ENCODE measurements at places on chromosomes 5 and 9.

DNA sequence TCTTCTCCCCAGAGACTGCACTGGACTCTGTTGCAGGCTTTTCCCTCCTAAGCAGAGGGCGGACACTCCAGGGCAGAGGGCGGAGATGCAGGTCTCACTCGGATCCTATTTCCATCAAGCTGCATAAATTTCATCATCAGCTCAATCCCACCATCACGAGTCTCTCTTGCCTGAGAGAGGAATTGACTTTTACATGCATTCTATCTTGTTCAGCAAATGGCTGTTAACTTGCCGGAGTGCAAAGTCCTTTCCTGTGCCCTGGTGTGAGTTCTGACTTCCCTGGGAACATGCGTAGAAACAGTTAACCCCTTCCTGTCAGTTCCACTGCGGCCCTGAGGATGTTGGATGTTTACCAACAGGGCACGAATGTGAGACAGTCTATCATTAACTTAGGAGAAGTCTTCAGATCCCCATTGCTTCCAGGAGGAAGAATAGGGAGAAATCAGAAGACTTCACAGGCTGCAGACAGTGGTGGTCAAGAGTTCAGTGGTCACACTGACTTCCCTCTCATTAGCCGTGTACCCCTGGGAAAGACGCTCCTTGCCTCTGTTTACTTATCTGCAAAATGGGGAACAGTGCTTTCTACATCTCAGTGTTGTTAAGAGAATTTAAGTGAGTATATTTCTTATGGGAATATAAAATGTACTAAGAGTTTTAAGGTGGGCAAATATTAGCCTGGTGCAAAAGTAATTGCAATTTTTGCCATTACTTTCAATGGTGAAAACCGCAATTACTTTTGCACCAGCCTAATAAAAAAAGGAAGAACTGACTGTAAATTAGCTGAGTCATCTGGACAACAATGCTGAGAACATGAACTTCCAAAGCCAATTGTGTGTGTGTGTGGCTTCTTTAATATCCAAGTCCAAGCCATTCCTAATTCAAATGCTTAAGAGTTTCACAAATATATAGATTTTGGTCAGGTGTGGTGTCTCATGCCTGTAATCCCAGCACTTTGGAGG lies 248.0 kb downstream of the DRD1 start:
- DNase-seq, result no peak

DNA sequence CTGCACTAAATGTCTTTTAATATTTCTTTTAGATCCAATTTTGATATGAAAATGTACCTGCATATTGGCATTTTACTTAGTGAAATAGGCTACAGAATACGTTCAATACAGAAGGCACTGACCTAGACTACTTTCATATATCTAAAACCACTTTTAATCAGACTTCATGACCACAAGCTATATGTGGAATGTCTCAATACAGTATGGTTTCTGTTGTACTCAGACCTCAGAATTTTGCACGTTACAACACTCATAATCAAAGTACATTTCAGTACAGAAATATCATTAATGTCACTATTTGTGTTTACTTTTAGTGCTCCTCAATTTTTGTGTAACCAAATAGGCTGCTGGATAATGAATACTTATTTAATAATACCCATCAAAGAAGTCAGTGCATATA lies 74.8 kb downstream of the MEF2C start:
- no peak for DNase-seq

DNA sequence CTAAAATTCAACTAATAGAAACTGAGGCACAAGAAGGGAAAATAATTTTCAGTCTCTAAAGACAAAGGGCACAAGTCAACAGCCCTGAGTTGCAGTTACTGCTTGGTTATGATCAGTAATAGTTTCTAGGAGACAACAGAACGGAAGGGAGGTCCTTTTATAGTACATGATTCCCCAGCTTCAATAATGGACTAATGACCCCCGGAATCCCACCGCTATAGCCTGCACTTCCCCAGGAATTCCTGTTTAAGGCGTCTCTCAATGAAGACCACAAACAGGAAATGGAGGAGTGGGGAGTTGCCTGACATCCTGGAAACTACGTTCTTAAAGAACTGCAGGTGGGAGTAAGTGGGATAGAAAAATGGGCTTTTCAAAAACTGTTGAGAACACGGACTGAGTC lies 60.6 kb downstream of the DIAPH1 start:
- no peak for DNase-seq

DNA sequence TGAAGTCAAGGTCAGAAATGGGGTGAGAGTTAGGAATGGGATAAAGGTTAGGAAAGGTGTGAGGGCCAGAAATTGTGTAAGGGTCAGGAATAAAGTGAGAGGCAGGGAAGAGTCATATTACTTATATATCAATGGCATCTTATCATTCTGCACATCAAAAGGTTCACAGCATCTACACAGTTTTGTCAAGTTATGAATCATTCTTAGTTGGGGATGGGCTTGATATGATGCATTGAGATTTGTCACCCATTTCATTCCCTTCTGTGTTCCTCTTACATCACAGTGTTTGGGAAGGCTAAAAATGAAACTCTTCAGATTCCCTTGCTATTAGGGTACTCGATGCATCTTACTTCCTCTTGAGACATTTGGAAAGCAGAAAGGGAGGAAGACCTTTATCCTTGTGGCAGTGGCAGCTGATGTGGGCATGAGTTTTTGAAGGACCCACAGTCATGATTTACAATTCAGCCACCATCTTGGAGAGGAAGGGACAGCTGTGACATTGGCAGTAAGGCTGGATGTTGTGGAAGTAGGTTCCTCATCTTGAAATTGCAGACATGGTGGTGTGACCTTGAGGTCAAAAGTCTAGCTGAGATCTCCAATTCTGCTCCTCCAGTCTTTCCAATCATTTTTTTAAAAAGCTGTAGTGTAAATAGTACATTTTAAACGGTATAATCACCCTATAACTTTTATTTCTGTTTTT lies 24.2 kb upstream of the NPR3 start:
- DNase-seq, result no peak

GRCh38 chr9:83424831-83425230 lies 113.4 kb downstream of the FRMD3 start:
- DNase-seq, result no peak

DNA sequence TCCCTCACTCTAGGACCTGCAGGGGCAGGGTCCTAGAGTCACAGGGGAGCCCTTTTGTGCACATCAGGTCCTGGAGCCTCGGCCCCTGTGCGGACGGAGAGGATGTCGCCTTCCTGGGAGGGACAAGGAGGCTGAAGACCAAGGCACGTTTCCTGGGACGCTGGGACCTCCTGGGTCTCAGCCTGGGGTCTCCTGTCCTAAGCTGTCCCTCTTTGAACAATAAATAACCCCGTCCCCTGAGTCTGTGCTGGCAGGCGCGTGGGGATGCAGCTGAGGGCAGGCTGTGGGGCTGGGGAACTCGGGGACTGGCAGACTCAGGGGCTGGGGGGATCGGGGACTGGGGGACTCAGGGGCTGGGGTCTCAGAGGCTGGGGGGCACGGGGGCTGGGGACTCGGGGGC lies 31.1 kb downstream of the PAEP start:
- no peak for DNase-seq

GRCh38 chr5:127891942-127892341 lies 188.8 kb downstream of the CCDC192 start:
- no peak for DNase-seq

GRCh38 chr9:135136991-135137832 lies 49.7 kb downstream of the OLFM1 start:
- DNase-seq, result no peak

- no peak for DNase-seq
Measured at GRCh38 chr9:15722888-15723287, 170.0 kb downstream of the CCDC171 start.

- no peak for DNase-seq
Measured at GRCh38 chr5:103102234-103102633, 17.7 kb downstream of the GIN1 start.

DNA sequence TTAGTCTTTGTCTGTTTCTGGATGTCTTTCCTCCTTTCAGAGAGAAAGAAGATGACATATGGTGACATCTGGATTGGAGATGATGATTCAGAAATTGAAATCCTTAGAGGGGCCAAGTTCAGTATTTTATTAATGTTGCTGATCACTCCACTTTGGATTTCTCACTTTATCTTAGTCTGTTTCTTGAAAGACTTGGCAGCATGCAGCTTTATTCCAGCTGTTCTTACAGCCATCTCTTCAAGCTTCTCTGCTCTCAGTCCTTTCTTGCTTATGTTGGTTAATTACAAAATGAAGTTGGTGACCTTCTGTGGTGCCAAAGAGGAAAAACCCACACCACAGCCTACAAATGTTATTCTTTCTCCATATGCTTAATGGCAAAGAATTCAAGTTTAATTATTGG lies 62.1 kb downstream of the SNCAIP start:
- DNase-seq, result no peak

DNA sequence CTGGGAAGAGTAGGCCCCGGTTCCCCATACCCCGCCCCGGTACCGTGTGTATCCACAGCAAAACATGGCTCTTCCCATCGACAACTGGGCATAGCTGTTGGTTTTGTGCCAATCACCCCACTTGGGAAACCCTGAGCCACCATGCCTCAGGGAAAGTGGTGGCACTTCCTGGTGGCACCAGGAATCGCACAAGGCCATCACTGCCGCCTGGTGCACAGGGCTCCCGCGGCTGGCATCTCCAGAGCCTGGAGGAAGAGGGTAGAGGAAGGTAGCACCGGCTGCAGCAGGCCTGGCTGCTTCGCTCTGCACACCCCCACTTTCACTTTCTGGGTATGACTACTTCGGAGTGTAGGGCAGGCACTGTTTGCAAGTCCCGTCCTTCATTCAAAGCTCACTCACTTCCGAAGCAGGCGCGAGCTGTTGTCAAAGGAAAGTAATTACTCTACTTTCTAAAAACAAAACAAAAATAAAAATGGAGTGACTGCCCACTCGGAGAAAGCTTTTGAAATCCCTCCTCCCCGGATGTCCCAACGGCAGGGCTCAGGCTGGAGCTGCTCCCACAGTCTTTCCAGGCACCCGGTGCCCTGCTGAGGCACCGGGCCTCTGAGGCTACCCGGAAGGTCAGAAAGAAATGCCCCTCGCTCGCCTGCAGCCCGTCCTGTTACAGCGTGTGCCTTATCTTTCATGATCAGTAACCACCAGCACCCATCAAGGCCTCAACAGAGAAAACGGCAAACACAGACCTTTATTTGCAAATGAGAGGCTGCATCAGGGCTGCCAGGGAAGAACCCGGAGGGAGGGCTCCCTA lies 2.0 kb downstream of the BRD3 start:
- DNase-seq, result no peak

DNA sequence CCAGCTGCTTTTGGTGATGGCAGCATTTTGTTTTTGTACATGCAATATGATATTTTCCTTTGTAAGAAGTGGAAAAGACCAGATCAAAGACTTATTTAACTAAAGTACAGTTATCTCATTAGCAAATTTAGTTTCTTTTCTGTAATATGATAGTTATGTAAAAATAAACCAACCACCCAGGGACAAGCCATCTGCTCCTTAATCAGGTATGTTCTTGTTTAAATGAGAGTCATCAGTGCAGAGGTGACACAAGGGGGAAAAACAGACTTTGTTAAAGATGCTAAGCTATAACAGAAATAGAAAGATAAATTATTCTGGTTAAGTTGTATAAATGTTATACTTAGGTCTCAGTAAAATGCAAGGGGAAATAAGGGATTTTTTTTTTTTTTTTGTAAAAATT lies 805.7 kb upstream of the SEMA6A start:
- DNase-seq, result no peak

- peak; percentile 43 for DNase-seq
Measured at GRCh38 chr5:181160152-181160754, 12.9 kb downstream of the OR2V2 start.

DNA sequence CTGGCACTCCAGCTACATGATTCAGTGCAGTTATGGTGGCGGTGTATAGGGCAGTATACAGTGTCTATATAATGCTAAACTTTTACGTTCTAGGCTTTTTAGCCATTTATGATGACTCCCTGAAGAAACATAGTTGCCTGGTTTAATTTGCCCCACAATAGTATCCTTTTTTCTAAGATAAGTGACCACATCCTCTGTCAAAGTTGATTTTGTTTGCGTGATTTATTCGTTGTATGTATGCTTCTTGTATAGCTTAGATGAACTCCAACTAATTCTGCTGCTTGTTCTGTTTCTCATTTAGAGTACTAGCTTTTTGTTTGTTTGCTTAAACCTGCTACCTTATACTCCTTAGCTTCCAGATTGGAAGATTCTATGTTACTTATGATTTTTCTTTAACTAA lies 83.6 kb downstream of the ERMP1 start:
- DNase-seq, result no peak

GRCh38 chr5:17761326-17761725 lies 127.1 kb downstream of the TAF11L14 start:
- no peak for DNase-seq

- DNase-seq, result no peak
Measured at GRCh38 chr9:109857336-109857735, 77.3 kb downstream of the PALM2AKAP2 start.

- DNase-seq, result no peak
Measured at GRCh38 chr9:35164711-35165110, 2.9 kb downstream of the UNC13B start.

GRCh38 chr5:140821375-140822280 lies at the start of gene PCDHA5:
Gene PCDHA5 (plus strand): TSS chr5:140821613.
- DNase-seq, result no peak

GRCh38 chr9:111450124-111450523 lies 34.1 kb downstream of the ECPAS start:
- DNase-seq, result no peak

DNA sequence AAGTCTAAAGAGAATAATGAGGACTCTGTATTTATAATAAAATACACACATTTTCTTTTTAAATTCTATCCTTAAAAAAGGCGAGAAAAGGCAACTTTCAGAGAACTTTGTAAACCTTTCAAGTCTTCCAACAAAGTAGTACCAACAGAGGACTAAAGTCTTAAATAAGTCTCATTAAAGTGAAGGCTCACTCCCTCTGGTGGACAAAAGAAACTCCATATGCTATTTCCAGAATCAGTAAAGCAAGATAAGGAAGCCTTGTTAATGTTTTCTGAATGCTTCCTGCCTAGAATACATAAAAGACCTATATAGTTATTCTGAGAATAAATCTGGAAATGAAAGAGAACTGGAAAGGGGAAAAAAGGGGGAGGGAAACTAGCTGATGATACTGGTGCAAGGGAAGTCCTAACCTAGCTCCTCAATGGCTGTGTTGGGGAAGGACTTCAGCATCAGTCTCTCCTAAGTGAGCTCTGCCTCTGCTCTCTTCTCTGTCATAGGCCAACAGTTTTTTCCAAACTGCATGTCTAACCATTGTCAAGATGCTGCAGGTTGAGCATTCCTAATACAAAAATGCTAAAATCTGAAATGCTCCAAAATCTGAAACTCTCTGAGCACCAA lies 7.2 kb downstream of the HMGCS1 start:
- DNase-seq, result peak; percentile 61

- no peak for DNase-seq
Measured at GRCh38 chr5:6439588-6440550, 8.8 kb upstream of the UBE2QL1 start.

DNA sequence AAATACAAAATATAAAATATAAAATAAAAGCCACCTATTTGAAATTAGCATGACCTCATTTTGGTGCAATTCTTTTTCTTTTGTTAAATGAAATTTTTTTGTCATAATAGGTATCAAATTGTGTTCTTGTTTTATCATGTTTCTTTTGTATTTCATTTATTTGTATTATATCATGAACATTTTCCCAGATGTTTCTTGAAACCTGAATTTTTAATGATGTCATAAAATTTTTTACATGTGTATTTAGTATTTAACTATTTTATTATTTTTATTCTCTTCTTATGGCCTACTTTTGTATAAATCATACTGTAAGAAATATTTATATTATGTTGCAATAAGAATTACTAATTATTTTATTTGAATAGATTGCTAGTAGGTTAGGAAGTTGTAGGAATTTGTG lies 361.7 kb downstream of the TMEM161B start:
- DNase-seq, result no peak

- DNase-seq, result no peak
Measured at GRCh38 chr5:170302653-170303501, 5.3 kb upstream of the LCP2 start.

- DNase-seq, result no peak
Measured at GRCh38 chr5:116237917-116238500, 153.2 kb downstream of the COMMD10 start.

Measured in NCI-H2081 (cell line).